ENCODE measurements at places on chromosomes 13 and 19. TPM values are rescaled to one million over a fixed set of nuclear protein-coding genes. Genes with fewer than 3 reads are reported as not detected.

DNA sequence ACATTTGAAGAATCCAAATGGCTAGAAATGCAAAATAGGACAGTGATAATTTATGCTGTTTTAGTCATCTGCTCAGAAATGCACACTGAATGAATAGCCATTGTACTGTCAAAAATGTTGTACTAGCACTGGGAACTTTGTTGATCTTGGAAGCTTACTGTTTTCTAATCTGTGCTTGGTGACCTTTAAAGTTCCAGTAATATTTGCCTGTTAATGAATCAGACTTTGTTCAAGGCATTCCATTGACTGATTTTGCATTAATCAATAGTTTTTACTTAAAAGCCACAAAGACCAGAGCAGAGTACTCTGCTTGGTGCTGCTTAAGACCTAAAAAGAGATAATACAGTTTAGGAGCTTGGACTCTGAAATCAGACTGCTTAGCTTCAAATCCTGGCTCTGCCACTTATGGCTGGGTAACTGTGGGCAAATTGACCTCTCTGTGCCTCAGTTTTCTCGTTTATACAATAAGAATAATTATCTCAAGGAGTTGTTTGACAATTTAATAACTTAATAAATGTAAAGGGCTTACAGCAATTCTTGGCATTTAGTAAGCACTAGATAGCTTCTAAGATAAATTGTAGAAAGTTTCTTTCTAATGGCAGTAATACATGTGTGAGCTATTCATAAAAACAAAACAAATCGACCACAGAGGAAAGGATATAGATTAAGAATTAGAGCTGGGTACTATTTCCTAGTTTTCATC is 4.6 kb upstream of the SLAIN1 start:
- DNase-seq, result no peak
- no peaks in the 10 kb centered on the region for H3K36me3 ChIP-seq
- H3K4me1 ChIP-seq, result peaks cover 9% of the 10 kb centered on the region
- no peak overlapping the region for H3K27ac ChIP-seq

DNA sequence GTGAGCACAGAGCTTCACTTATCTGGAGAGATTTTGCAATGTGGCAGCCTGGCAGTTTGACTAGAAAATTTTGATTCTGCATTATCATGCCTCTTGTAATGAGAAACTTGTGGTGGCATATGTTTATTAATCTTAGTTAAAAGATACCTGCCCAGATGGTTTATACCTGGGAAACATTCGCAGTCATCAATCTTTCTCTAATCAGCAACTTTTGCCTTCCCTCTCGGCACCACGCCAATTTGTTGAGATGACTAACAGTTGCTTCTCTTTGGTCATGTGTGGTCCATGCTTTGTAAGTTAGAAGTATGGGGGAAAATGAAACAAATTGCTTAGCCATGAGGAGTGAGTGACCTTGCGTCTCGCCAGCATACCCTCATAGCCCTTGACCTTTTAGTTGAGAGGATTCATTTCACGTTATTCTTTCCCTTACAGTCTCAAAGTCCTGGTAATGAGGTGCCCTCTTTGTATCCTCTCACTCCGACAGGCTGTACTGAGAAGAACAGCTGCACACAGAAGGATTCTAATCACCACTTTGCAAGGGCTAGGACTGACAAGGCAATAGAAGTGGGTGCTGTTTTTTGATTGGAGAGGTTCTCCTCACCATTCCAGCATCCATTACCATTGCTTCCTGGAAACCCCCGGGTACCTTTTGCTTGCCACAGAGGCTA is 201.4 kb downstream of the OXGR1 start:
- H3K36me3 ChIP-seq, result no peaks in the 10 kb centered on the region
- no peak for DNase-seq
- no peak overlapping the region for H3K27ac ChIP-seq
- no peak overlapping the region for H3K4me3 ChIP-seq
- no peaks in the 10 kb centered on the region for H3K27me3 ChIP-seq

DNA sequence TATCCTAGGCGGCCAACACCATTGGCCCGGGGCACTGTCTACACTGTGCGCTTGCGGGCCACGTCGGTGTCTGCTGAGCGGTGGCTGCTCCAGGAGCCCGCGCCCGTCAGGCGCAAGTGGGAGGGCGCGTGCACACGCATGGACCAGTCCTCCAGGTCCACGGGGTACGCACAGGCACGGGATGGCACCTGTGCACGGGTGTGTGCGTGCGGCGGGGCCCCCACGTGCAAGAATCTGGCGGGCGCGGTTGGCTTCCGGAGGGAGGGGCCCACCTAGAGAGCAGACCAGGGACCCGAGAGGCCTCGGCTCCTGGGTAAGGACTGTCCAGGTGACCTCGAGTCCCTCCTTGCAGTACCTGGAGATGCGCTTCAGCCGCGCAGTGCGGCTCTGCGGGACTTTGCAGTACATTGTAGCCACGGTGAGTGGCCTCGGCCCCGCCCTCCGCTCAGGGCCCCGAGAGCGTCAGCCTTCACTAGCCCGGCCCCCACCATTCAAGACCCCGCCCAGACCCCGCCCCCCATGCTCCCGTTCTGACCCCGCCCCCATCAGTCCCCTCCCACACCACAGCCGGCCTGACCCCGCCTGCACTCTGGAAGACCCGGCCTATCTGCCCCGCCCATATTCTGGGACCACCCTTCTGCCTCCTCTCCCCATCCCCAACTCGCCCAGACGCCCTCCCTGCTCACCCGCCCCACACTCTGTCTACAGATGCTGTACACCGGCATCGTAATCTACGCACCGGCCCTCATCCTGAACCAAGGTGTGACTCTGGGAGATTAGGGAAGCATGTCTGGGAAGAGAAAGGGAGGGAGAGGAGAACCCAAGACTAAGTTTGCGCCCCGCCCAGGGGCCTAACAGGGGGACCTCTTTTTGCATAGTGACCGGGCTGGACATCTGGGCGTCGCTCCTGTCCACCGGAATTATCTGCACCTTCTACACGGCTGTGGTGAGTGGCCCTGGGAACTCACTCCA is 2.3 kb downstream of the SLC5A5 start:
- DNase-seq, result no peak
- H3K4me1 ChIP-seq, result peaks cover 26% of the 10 kb centered on the region
- peak overlapping the region; percentile 36 for H3K4me3 ChIP-seq
- peaks cover 69% of the 10 kb centered on the region for H3K27me3 ChIP-seq
- H3K36me3 ChIP-seq, result no peaks in the 10 kb centered on the region
- no peak overlapping the region for H3K27ac ChIP-seq

DNA sequence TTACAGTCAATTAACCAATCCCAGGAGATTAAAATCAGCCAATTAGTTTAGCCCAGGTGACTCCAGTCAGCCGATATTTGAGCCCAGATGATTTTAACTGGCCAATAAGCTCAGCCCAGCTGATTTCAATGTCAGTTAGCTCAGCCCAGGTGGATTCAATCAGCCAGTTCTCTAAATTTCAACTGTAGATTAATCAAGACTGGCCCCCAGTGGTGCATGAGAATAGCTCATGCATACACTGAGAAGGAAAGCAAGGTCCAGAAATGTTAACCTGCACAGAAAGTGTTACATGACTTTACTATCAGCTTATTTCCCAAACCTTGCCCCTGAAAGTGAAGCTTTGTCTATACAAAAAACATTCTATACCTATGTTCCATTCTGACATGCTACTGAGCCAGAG is 55.4 kb upstream of the ZNF724 start:
- no peaks in the 10 kb centered on the region for H3K27me3 ChIP-seq
- no peak overlapping the region for H3K4me3 ChIP-seq
- no peaks in the 10 kb centered on the region for H3K36me3 ChIP-seq

DNA sequence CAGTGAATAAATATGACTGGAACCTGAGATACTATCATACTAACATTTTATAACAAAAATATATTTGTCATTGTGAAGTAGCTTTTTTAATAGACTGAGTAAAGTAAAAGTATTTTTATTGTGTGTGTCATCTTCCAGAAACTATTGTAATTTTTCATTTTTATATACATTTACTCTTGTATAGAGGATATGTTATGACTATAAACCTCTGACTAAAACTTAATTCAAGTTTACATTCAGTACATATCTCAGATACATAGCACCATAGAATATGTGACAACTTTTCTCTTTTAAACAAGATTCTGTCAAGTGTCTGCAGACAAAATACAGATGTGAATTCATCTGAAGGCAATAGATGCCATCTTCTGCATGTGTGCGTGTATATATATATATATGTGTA is 704.3 kb downstream of the SLITRK1 start:
- no peaks in the 10 kb centered on the region for H3K36me3 ChIP-seq
- no peaks in the 10 kb centered on the region for H3K27me3 ChIP-seq
- H3K27ac ChIP-seq, result no peak overlapping the region
- no peak overlapping the region for H3K4me3 ChIP-seq
- no peaks in the 10 kb centered on the region for H3K4me1 ChIP-seq

DNA sequence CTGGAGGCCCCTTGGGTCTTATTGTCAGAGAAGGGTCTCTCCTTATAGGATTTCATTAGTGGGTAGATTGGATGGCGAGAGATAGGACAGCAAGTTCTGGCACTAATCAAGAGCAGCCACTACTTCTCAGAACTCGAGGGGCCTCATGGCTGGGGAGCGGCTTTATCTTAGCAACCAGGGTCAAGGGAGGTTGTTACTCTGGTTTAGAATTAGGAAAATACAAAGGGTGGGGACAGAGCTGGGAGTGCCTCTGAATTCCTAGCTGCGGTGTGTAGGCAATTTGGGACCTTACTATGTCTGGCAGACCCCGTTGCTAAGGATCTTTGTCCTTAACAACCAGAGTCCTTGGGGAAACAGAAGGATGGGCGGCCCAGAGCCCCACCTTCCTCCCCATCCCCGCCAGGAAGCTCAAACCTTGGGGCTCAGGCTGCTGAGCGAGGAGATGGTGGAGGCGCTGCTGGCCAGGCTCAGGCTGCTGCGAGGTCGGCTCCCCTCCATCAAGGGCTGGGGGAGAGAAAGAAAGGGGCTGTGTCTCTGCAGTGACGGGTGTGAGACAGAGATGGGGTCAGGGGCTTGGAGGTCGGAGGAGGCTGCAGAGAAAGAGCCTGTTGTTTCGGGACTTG is 1.2 kb downstream of the PLEKHA4 start:
- peak overlapping the region; percentile 40 for H3K4me3 ChIP-seq
- no peak for DNase-seq
- peaks cover 29% of the 10 kb centered on the region for H3K4me1 ChIP-seq
- H3K36me3 ChIP-seq, result peaks cover 4% of the 10 kb centered on the region
- H3K27ac ChIP-seq, result peak overlapping the region; percentile 80
- no peaks in the 10 kb centered on the region for H3K27me3 ChIP-seq

Gene SYNGR4
- not detected for total RNA-seq

- no peaks in the 10 kb centered on the region for H3K27me3 ChIP-seq
- H3K36me3 ChIP-seq, result no peaks in the 10 kb centered on the region
- no peak overlapping the region for H3K27ac ChIP-seq
- H3K4me1 ChIP-seq, result peaks cover 7% of the 10 kb centered on the region
- no peak overlapping the region for H3K4me3 ChIP-seq
- no peak for DNase-seq
These were observed 172.5 kb downstream of the ITGBL1 start for GRCh38 chr13:101624981-101625380.

DNA sequence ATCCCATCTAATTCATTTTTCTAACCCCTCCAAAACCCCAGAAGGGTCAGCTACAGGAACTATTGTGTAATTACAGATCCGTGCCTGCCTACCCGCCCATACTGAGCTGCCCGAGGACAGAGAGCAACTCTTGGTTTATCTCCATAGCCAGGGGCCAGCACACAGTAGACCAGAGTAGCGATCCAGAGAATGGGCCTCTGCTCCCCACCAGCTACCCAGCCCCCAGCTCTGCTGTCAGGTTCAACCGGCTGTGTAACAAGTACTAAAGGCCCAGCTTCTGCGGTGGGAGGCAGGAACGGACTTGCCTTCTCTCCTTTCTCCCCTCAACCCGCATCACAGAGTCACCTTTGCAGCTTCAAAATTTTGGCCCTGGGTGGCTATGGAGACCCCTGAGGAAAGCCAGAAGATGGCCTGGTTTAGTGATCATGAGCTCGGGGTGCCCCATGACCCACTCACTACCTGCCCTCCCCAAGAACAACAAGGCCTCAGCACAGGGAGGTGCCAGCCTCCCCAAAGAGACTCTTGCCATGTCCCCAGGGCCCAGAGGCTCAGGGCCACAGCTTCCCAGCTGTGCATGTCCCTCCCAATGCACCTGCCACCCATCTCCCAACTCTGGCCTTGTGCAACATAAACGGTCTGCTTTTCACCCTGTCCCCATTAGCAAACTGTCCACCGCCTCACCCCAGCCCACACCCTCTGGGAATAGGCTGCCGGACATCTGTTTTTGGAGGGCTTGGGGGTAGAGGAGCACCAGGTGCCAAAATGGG is 5.7 kb downstream of the CALM3 start:
- peak; percentile 47 for DNase-seq
- no peak overlapping the region for H3K27ac ChIP-seq
- peaks cover 66% of the 10 kb centered on the region for H3K4me1 ChIP-seq

Gene PRSS57
- total RNA-seq, result not detected

GRCh38 chr19:18861917-18862316 is 30.2 kb downstream of the UPF1 start:
- no peak for DNase-seq
- H3K4me3 ChIP-seq, result no peak overlapping the region
- no peaks in the 10 kb centered on the region for H3K4me1 ChIP-seq
- H3K27ac ChIP-seq, result no peak overlapping the region
- peaks cover 94% of the 10 kb centered on the region for H3K36me3 ChIP-seq

GRCh38 chr13:32811297-32811800 is 204.9 kb upstream of the KL start:
- no peaks in the 10 kb centered on the region for H3K27me3 ChIP-seq
- no peak overlapping the region for H3K27ac ChIP-seq
- DNase-seq, result no peak
- H3K4me3 ChIP-seq, result no peak overlapping the region
- no peaks in the 10 kb centered on the region for H3K36me3 ChIP-seq
- peaks cover 6% of the 10 kb centered on the region for H3K4me1 ChIP-seq

Gene SLC7A9
- total RNA-seq, result not detected

Gene ZNF575
- 2.4 TPM for total RNA-seq

GRCh38 chr19:6838062-6838655 is 49.2 kb upstream of the ADGRE1 start:
- no peak overlapping the region for H3K4me3 ChIP-seq
- no peak for DNase-seq
- H3K27me3 ChIP-seq, result no peaks in the 10 kb centered on the region
- H3K27ac ChIP-seq, result no peak overlapping the region
- peaks cover 3% of the 10 kb centered on the region for H3K36me3 ChIP-seq
